Renal cortical epithelial cell (primary cell): ENCODE measurements at places on chromosomes 3 and 15. TPM values are rescaled to one million over a fixed set of nuclear protein-coding genes. Genes with fewer than 3 reads are reported as not detected.
A peak's percentile ranks its signal among the peaks of the same experiment; 100 is the strongest.

GRCh38 chr3:126851382-126851781, 131.5 kb upstream of the PLXNA1 start:
- DNase-seq, result no peak

Gene ERC2
- total RNA-seq, result 3.1 and 6.2 TPM in 2 replicates

GRCh38 chr15:36218322-36218721, 361.1 kb upstream of the CDIN1 start:
- no peak for DNase-seq

Gene SUMF1
- total RNA-seq, result 94.0 and 121 TPM in 2 replicates

Gene NKIRAS1
- total RNA-seq, result 9.9 and 17.2 TPM in 2 replicates

- DNase-seq, result no peak
These were observed 27.1 kb upstream of the PTX3 start for GRCh38 chr3:157409516-157409915.

DNA sequence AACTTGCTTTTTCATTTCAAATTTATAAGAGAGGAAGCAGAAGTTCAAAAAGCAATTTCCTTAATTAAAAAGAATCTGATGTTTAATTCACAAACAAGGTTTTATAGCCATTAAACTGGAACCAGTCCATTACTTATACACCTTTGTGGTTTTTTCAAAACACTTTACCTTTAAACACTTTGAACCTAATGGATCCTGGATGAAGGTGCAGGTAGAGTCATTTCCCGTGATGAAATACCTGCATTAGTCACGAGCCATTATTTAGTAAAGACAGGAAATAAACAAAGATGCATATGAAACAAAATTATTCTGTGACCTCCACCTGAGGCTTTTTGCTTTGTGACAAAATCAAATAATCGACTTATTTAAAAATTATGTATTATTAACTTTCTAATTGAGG, 341.7 kb upstream of the UBE2E2 start:
- peak; percentile 55 for DNase-seq
